ENCODE measurements at places on chromosomes 4 and X.

DNA sequence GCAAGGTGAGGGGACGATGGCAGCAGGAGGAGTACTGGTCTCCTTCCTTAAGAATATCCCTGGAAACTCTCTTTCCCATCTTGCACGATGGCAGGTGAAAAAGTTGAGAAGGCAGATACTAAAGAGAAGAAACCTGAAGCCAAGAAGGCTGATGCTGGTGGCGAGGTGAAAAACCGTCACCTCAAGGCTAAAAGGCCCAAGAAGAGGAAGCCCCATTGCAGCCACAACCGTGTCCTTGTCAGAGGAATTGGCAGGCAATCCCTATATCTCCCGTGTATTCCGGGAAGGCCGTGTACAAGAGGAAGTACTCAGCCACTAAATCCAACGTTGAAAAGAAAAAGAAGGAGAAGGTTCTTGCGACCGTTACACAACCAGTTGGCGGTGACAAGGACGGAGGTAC, 40.0 kb downstream of the CRLF2 start:
- DNase-seq: no peak

DNA sequence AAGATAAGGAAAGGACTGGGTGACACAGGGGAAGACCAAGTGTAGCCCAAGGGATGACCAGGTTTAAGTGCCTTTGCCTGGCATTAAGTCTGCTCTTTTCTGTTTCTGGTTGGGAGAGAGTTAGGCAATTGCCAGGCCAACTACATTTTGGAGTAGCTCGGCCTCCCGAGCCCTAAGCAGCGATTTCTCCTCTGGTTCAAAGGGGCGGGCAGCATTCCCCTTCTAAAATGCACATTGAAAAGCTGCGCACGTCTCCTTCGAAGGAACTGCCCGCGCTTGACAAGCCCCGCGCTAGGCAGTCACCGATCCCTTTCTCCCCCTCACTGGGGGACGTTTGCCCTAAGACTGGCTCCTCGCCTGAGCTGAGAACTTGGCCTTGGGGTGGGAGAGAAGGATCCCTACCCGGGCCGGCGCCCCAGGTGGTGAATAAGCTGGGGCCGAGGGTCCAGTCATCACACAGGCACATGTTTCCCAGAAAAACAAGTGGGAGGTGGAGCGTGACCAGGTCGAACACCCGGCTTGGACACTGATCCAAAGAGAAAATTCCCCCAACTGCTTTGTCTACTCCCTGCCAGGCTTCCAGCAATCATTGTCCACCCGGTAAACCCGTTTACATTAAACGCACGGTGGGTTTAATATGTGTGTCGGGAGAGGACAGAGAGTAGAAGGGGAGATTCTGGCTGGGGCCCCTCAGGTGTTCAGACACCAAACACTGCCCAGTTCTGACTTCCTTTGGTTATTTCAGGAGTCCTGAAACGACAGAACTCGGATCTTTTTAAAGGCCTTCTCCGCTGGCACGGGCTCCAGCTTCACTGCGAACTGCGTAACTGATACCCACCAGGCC, 4.0 kb downstream of the ARX start:
- DNase-seq: no peak

DNA sequence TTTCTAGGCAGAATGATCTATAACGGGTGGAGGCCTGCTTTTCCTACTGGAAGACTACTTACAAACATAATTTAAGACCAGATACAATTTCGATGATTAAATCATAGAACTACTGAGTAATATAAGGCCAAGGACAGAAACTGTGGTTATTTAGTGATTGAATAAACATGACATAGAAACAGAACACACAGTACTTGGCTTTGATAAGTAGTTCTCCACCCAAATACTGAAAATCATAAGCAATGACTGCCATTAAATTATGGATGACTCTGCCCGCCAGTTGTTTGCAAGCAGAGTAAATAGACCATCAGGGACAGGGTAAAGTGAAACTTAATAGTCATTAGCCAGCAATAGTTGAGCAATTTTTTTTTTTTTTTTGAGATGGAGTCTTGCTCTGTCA, 17.2 kb upstream of the SMIM14 start:
- no peak for DNase-seq

- no peak for DNase-seq
Measured at GRCh38 chr4:57051095-57051494, 59.1 kb downstream of the IGFBP7 start.

- DNase-seq: no peak
Measured at GRCh38 chr4:111775556-111776297, 369.5 kb upstream of the FAM241A start.

DNA sequence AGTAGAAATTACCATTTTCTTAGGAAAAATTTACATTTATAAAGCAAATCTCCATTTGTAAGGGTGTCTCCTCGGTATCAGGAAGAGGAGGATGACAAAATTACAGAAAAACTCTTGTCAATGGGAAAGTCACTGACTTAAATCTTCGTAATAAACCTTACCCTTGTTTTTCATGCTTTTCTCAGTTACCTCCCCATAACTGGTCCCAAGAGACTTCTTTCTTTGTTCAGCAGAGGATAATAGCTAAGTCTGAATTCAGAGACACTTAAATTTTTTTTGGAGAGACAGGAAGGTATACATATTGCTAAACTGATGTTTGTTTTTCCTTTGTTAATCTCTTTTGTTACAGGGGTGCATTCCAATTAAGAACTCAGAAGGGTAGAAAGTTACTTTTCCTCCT, 125.5 kb upstream of the JADE1 start:
- DNase-seq: no peak

DNA sequence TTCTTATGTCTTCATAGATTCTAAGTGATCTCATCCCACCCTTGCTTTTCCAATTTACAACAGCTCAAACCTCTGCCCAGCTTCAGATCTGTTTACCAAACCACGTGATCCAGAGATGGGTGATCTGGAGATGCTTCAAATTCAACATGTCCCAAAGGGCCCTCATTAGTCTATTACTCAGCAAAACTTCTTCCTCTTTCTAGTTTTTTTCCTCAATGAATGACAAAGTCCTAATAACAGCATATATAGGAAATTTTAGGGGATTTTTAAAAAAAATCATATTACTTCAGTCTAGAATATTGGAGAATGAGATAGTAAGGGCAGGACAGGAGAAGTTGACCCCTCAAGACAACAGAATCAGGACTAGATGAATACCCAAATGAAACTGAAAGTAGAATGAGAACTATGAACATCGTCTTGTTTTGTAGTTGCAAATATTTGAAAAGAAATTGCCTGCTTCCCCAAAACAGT, 127.1 kb downstream of the CFAP299 start:
- no peak for DNase-seq

- no peak for DNase-seq
Measured at GRCh38 chr4:39626261-39626660, 12.4 kb downstream of the SMIM14 start.

DNA sequence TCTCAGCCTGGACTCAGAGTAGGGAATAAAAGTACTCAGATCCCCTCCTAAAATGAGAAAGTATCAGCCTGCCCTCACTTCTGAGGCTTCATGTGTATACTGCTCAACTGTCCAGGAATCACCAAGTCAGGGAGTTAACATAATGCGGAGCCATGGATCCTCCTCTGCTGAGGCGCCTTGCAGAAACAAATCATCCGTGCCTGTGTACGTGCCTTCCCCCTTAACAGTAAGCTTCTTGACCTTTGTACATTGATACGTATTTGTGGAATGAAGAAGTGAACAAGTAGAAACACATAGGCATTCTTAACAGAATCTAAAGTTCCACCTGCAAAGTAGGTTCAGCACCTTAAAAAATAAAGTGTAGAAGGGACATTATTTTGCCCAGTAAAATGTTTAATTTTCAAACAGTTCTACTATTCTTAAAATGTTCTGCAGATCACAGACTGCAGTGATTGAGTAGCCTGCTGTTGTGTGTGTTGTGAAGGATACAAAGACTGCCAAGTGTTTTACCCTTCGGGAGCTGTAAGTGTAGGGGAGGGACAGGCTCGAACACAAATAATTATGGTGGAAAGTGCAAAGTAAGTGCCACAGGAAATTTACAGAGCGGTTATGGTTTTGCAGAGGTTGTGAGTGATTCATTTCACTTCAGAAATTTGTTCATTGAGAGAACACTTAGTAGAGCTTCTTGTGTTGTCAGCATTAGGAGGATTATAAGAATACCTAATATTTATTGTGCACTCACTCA, 61.9 kb downstream of the ARHGAP10 start:
- DNase-seq: no peak

DNA sequence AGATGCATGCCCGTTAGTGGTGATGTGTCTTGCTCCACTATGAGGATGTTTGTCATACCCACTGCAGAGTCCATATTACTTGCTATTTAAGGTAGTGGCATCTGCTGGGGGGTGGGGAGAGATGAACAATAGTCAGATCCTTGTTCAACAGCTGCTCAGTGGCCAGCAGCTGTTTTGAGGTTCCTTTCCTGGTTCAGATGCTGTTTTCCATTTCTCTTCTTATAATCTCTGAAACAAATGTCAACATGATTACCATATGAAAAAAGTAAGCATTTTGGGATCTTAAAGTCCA, 1567.9 kb upstream of the TENM3 start:
- peak; percentile 85 for DNase-seq

All from NCI-H2081 treated with DMSO at 0.1 percent for 48 hours (cell line).